ENCODE measurements at places on chromosomes 16 and 17. TPM values are rescaled to one million over a fixed set of nuclear protein-coding genes. Genes with fewer than 3 reads are reported as not detected.

The SNX20 gene
- total RNA-seq, result 0.95 TPM

The KRT34 gene
- total RNA-seq, result not detected

The GPR139 gene
- total RNA-seq, result not detected

The KCNJ2 gene
- 44.3 TPM for total RNA-seq

GRCh38 chr17:39408360-39408759, 6.9 kb upstream of the FBXL20 start:
- no peak for DNase-seq

GRCh38 chr16:4365014-4365406, 6.6 kb upstream of the VASN start:
- no peak for DNase-seq

DNA sequence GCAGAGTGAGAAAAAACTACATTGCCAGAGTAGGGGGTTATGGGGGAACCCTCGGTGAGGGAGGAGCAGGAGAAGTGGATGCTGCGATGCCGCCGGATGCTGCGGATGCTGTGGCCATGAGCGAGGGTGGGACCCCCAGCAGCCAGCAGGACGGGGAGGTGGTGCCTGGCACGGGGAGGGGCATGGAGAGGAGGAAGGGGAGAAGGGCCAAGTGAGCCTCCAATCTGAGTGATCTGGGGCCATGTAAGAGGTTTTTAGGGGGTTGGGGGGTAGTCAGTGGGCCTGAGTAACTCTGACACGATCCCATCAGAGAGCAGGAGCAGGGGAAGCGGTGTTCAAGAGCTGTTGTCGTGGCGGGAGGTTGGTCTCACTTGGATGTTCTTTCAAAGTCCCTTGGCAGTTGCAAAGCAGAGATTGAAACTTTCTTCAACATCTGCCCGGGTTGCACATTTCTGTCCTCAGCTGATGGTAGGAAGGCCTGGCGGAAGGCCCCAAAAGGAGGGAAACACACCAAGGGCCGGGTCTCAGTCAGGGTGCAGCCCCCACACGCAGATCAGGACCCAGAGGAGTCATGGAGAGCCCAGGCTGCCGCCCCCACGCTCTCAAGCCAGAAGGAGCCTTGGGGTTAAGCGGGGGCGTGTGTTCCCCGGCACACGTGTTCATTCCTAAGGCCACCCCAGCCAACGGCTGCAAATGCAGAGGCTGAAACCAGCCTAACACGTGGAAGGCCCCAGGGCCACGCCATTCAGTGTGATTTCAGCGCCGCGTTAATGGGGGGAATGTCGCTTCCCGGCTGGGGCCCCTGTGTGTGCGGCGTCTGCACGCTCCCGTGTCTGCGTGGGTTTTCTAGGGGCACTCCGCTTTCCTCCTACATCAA, 81.7 kb downstream of the ZDHHC7 start:
- DNase-seq, result peak; percentile 68

DNA sequence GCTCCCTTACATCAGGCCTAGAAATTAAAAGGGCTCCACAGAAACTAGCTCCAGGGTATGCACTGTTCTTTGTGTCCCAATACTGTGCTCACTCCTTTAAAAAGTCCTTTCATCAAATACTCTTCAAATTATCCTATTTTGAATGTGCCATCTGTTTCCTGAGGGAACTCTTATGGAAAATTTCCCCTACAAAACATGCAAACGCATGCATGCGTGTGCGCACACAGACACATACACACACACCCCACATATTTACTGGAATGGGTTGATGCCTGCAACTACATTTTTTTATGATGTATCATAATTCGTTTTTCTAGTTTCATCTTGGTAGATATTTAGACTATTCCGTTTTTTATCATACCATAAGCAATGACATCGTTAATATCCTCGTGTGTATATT, 351.2 kb upstream of the KIF2B start:
- DNase-seq, result no peak

DNA sequence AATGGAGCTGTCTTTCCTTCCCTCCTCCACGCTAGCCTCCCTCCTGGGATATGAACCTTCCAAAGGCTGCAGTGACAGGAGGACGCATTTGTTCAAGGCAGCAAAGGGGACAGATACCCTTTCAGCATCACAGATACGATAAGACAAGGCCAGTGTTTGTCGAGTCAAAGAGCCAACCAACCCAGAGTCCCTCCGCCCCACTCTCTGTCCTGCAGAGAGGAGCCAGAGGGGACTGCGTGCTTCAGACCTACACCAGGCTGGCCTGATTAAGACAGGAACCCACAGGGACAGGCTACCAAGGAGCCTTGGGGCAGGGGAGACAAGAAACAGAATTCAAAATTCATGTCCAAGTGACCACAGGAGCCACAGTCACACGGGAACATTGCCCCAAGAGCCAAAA, 72.6 kb upstream of the CDH5 start:
- no peak for DNase-seq

- DNase-seq, result no peak
These were observed 14.4 kb downstream of the NLRC5 start for GRCh38 chr16:57003439-57004386.

GRCh38 chr17:49021095-49021767, 24.0 kb downstream of the IGF2BP1 start:
- DNase-seq, result peak; percentile 17

- no peak for DNase-seq
These were observed 222.4 kb upstream of the AXIN2 start for GRCh38 chr17:65783845-65784334.

DNA sequence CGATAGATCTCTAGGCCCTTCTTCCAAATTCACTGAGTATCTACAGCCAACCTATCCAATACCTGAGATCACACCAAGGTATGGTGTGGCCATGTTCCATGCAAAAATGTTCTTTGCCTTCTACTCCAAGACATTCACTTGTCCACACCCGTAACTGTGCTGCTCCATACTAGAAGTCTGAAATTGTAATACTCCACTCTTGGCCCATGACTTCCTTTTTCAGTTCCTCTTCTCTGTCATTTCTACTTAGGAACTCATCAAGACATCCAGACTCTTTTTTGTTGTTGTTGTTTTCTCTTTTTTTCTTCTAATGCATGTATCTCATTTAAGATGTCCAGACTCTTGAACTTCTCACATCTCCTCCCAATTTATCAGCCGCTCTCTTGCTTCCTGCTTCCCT, 42.5 kb upstream of the KSR1 start:
- no peak for DNase-seq

All from Right ventricle myocardium inferior (tissue), 1 donor.